ENCODE measurements at places on chromosomes 5 and 9. TPM values are rescaled to one million over a fixed set of nuclear protein-coding genes. Genes with fewer than 3 reads are reported as not detected.
A peak's percentile ranks its signal among the peaks of the same experiment; 100 is the strongest.

GRCh38 chr5:82164977-82165713 lies 113.0 kb downstream of the RPS23 start:
- peak; percentile 61 for DNase-seq

DNA sequence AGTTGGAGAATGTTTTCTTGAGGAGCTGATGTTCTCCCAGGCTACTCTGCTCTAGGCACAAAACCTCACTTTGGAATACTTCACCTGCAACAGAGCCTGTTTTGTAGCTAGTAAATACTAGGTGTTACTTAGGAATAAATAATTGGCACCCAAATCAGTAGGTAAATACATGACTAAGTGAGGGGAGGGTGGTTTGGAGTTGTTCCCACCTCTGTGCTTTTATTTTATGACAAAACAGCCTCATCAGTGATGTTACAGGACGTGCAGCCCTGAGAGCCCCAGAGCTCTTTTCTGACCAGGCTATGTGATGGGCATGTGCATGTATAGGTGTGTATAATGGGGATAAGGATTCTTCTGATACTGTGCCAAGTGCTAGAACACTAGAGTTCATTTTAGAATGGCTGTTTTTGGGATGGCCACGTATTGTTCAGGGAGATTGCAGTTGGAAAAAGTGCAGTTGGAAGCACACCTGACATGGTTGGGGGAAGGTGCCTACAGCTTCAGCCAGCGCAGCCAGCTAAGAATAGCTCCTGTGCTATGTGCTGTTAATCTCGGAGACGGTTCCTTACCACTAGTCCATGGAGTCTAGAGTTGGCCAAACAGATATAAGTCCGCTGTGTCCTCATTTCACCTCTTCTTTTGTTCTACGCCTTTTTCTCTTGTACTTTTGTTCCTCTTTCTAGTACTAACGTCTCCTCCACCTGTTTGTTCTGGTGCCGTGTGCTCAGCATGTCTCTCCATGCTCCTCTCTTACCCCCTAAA lies 284.7 kb downstream of the FANCC start:
- DNase-seq: no peak

DNA sequence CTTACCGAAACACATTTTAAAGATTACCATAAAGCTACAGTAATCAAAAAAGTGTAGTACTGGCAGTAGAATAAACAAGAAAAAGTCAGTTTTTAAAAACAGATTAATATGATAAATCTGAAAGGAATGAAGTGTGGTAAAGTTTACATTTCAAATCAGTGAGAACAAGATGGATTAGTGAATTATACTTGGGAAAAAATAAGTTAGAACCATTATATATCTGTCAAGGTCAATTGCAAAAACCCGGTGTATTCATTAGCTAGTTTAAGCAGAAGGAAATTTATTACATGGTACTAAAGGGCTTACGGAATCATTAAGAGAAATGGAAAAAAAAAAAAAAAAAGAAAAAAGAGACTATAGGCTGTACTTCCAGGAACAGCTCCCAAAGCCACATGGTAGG lies 164.3 kb downstream of the MUSK start:
- no peak for DNase-seq

GRCh38 chr9:106857811-106858470 lies 5.0 kb upstream of the ZNF462 start:
- DNase-seq: no peak

DNA sequence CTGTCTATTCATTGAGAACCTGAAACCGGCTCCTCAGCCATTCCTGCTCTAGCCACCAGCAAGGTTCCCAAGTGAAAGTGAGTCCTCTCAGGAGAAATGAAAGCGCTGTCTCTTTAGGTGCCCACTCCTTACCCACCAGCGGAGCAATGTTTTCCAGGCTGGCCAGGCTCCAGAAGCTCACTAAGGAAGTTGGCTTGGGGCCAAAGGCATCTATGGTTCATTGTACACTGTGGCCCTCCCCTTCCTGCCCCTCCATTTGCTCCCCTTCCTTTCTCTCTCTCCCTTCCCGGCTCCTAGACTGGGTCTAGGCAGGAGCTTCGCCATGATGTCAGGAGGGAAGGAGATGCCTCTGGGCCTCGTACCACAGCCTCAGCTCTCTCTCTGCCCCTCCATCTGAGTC lies 1.1 kb upstream of the GABRP start:
- no peak for DNase-seq

DNA sequence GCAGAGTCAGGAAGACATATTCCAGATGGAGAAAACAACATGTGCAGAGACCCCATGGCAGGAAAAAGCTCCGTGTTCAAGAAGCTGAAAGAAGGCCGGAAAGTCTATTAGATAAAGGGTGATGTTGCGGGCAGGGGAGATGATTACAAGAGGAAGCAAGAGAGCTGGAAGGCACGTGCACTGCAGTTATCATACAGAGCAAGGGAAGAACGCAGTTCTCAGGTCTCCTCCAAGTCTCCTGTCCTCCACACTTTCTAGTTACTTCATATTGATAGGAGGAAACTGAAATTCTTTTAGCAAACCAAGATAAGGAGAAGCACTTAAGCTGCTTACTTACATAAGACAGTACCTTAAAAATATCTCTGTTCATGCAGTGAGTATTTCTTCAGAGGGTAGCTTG lies 58.3 kb upstream of the PLPP6 start:
- no peak for DNase-seq

DNA sequence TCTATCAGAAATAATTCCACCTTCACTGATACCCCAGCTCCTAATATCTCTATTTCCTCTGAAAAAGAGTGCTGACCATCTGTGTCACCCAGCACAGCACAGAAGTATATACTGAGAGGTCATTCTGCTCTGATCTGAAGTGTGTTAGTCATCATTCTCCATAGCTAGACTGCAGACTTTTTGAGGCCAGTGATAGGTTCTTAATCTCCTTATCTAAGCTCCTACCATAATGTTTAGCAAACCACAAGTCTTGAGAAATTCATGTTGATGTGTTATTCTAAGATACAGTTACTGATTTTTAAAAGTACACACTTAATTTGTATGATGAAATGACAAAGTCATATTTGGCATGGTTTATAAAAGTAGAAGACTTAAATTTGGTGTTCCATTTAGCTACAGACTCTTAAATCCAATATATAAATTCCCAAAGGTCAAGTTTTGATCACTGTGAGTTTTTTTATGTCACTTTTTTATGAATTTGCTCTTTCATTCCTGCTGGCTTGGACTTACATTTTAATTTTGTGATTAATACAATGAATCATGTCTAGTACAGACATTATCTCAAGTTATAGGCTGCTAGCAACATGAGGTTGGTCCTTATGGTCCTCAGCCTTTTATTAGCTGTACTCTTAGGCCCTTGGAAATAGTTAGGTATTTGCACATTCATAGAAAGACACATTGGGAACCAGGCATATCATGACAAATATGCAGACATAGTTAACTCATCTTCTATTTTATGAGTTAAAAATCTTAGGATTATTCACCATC lies 380.8 kb downstream of the EBF1 start:
- no peak for DNase-seq

FCN2 gene
- not detected for polyA plus RNA-seq

PCDHGB4 gene
- 2.1 TPM for polyA plus RNA-seq

CCL27 gene
- polyA plus RNA-seq: 0.32 TPM

TAF11L2 gene
- not detected for polyA plus RNA-seq

SPINK14 gene
- polyA plus RNA-seq: not detected

PCDHGC5 gene
- not detected for polyA plus RNA-seq
